ENCODE measurements at places on chromosomes 11 and 22.

DNA sequence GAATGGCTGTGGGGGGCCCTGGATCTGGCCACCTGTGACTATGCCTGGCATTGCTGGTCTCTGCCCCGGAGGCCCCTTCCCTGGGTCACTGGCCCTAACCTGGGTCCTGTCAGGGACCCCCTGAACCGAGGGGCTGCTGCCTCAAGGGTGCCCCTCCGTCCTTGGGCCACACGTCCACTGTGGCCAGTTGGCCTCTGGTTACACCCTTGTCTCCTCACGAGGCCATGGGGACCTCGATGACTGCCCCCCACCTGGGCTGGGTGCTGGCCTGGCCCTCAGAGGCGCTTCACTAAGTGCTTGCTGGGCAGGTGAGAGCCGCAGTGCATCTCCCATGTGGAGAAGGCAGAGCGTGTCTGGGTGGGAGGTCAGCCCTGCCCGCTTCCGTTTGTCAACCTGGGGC is 27.3 kb upstream of the FGF19 start:
- DNase-seq, result no peak

- no peak for DNase-seq
These were observed 88.7 kb upstream of the MS4A8 start for GRCh38 chr11:60610702-60611101.

DNA sequence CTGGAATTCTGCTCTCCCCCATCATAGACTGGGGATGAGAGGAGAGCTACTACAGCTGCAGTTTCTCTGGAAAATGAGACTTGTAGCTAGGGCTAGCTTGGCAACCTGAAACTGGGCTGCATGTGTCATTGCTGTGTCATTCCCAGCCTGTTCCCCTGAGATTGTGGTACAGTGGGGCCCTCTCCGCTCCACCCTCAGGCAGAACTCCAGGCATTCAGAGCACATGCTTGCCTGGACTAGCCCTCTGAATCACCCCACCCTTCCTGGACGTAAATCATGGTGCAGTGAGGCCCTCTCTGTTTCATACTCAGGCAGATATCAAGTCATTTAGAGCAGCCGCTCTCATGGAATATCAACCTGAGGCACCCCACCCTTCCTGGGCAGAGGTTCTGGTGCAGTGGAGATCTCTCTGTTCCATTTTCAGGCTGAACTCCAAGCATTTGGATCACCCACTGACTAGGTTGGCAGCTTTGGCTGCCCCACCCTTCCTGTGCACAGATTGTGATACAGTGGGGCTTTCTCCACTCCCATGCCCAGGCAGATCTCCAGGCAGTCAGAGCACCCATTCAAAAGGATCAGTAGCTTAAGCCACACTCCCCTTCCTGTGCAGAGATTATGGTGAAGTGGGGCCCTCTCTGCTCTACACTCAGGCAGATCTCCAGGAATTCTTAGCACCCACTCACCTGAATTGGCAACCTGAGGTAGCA is 274.4 kb downstream of the C11orf87 start:
- no peak for DNase-seq

- no peak for DNase-seq
These were observed 638 bp downstream of the SAAL1 start for GRCh38 chr11:18105086-18105801.

GRCh38 chr22:50400406-50400805 is 57.3 kb downstream of the PPP6R2 start:
- DNase-seq, result no peak

GRCh38 chr11:94303966-94304958 is at the start of gene IZUMO1R:
TSS of gene IZUMO1R (plus strand) at chr11:94304580. CDS start at chr11:94305637, 1,057 bp downstream.
- no peak for DNase-seq

DNA sequence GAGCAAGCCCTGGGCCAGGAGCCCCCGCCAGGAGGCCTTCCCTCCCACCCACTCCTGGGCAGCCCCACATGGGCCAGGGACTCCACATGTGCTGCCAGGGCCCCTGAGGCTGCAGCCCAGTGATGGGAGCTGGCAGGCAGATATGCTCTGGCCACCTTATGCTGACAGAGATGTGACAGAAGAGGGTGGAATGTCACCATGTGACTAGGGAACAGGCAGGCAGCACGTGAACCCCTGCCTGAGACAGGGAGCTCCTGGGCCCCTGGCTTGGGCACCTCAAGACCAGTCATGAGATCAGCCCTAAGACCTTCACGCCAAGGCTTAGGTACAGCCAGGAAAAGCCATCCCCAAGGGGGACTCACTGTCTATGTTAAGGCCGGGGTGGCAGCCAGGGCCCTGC is 9.1 kb downstream of the PRODH start:
- DNase-seq, result no peak

DNA sequence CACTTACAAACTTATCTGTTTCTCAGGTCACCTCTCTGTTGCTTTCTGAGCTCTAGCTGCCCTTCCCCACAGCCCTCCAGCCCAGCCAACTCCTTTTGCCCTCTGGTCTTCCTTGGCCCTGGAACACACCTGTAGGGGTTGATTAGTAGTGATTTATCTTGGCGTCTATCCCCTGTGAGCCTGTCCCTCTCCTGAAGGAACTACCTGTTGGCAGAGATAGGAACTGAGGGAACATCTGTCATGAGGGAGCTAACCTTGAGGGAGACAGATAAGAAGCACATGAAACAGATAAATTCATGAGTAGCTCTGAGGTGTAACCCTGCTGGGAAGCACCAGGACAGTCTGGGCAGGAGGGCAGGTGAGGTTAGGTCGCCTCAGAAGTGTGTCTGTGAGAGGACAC is 38.9 kb downstream of the CABIN1 start:
- DNase-seq, result no peak

- no peak for DNase-seq
These were observed 845 bp downstream of the MPPED2 start for GRCh38 chr11:30585125-30585891.

DNA sequence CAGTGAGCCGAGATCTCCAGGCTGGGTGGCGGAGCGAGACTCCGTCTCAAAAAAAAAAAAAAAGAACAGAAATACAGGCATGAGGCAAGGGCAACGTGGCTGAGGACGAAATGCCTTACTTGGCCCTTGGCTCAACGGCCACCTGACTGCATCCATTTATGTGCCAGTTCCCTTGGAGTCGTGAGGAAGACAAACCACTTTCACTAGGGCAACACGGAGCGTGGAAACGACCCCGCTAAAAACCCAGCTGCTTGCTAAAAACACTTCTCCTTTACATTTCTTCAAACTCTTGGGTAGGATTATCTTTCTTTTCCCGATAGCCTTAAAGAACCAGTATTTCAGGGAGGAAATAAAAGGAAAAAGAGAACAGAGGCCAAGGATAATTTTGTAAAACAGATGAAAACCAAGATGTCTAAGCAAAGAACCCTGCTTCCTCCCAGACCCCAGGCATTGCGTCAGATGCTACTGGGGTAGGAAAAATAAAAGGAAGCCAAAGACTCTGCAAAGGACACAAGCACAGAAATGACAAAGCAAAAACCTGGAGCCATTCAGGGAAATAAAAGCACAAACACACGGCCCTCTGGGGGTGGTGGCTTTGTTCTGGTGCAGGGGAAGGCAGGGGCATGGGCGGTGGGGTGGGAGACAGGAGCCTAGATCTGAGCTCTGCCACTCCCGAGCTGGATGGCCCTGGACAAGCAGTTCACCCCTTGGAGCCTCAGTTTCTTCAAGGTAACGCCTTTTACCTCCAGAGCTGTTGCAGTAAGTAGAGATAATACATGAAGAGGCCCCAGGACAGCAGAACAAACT is 37.0 kb downstream of the PC start:
- no peak for DNase-seq

DNA sequence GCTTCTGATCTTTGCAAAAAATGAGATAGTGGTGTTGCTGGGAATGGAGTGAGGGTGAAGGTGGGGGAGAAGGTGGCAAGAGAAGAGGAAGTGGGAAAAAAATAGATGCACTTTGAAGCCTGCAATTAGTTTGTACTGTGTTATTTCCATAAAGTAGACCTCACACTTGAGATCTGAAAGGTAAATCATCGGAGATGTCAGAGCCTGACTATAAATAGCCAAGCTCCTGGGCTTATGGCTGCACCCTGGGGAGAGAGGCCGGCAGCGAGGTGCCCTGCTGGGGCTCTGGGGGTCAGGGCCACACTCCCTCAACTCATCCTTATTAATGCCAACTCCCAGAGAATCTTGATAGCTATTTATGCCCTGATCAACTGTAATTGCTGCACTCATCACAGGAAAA is 134.4 kb downstream of the NXPE2 start:
- no peak for DNase-seq

DNA sequence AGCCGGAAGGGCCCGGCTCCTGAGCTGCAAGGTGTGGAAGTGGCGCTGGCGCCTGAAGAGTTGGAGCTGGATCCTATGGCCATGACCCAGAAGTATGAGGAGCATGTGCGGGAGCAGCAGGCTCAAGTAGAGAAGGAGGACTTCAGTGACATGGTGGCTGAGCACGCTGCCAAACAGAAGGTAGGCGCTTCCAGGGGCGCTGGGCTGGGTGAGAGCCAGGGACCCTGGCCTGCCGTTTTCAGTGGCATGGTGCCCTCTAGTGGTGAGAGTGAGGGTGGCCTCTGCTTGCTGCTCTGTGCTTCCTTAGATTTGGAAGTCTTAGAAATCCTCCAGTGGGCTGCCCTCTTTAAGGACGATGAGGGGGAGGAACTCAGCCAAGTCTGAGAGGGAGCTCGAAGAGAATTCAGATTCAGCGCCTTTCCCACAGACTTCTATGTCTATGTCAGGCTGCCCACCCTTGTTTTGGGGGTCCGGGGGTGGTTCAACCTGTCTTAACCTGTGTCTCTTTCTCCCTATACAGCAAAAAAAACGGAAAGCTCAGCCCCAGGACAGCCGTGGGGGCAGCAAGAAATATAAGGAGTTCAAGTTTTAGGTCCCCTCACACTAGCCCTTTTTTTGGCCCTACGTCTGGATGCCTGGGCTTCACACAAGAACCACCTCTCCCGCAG is 1.8 kb upstream of the PACS1 start:
- DNase-seq, result no peak

DNA sequence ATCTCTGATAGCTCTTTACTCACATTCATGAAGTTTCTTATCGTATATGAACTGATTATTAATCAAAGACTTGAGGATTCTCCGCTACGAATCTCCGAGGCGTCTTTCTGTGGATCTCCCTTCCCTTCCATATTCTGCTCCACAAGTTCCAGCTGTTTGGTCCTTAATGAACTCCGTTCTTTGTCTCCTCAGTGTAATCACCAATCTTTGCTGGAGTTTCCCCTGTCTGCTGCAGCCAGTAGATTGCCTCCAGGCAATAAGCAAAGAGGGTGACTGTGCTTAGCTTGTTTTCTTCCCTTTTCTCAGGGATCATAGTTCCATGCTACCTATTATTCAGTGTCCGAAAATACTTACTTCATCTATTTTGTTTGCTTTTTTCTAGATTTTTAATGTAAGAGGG is 169.6 kb upstream of the FOLH1 start:
- DNase-seq, result no peak

- no peak for DNase-seq
These were observed 141.8 kb downstream of the TEAD1 start for GRCh38 chr11:12815931-12816494.

DNA sequence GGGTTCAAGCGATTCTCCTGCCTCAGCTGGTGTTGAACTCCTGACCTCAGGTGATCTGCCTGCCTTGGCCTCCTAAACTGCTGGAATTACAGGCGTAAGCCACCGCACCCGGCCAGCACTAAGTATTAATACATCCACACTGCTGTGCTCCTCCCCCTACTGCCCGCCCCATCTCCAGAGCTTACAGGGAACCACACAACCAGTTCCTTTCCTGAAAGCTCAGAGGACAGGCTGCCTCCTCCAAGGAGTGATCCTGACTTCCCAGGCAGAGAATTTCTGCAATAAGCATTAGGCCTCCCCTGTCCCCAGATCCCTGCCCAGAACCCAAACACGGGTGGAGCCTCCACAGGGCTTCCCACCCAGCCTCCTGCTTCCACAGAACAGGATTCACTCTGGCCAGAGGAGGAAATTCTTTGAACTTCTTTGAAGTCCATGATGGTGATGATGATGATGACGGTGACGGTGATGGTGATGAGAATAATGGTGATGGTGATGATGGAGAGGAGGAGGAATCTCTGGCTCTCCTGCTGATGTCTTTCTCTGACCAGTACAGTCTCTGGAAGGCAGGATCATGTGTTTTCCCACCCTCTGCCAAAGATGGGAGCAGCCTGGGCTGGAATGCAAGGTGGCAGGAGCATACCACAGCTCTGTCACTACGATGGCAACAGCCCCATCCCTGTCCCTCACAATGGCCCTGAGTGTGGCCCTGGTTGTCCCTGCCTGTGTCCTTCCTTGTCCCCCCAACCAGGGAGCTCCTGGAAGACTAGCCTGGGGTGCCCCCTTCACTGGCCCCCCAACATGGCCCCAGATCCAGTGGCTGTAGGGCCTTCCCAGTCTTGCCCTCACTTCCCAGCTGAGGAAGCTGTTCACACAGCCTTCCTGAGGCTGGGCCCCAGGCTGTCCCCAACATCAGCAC is 33.5 kb upstream of the CSNK1E start:
- no peak for DNase-seq

DNA sequence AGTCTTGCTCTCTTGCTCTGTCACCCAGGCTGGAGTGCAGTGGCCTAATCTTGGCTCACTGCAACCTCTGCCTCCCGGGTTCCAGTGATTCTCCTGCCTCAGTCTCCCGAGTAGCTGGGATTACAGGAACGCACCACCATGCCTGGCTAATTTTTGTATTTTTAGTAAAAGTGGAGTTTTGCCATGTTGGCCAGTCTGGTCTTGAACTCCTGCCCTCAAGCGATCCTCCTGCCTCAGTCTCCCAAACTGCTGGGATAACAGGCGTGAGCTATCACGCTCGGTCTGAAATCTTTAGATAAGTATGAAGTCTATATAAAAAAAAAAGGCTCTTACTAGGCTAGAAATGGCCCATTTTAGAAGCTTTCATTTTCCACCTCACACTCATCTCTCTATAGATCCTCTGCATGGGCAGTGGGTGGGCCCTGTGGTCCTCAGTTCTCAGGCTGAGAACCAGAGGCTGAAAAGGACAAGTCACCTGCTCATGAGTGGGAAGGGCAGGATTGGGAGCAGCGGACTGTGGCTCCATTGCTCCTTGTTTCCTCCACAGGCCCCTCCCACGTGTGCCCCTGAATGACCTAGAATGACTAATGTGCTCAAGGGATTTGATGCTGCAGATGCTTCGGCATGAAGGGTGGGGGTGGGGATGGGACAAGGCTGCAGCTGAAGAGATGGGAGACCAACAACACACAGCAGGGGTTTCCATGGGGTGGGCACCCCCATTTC is 19.8 kb upstream of the PRAME start:
- DNase-seq, result no peak

DNA sequence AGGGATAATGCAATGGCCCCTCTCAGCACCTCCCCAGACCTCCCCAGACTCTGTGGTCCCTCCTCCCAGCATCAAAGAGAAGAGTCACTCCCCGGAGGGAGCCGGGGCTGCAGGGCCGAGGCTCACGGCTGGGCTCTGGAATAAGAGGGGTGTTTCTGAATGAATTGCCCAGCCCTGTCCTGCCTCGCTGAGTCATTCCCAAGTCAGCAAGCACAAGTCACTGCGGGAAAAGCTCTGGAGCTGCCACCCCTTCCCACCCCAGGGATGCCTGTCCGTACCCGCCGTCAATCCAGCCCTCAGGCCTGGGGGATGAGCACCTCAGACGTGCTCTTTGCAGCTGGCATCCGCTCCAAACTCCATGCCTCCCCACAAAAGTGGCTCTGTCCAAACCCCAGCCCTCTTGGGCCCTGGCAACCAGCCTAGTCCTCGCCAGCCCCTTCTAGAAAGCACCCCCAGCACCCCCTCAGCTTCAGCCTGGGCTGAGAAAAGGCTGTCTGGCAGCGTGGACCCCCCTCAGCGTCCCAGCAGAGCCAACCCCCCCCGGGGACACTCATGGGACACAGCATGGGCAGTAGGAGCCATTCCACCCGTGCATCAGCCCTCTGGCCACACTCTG is 22.7 kb downstream of the CELSR1 start:
- no peak for DNase-seq

Data from NCI-H1436 treated with DMSO at 0.1 percent for 48 hours (cell line).